Anterior cingulate cortex (tissue), 58 donors: ENCODE measurements at places on chromosomes 3 and 15.

DNA sequence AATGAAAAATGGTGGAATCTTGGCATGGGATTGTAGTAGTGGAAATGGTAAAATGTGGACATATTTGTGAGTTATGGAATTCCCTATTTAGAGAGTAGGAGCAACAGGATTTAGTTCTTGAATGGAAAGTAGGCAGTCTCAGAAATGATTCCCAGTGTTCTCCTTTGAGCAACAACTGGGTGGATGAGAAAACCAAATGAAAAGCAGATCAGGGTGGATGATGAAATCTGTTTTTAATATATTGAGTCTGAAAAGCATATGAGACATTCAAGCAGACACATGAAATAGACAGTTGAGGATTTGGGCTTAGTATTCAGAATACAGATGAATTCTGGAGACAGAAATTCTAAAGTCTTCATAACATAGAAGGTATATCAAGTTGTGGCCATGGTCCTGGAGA lies 451.3 kb downstream of the LPP start:
- no peak for DNase-seq

DNA sequence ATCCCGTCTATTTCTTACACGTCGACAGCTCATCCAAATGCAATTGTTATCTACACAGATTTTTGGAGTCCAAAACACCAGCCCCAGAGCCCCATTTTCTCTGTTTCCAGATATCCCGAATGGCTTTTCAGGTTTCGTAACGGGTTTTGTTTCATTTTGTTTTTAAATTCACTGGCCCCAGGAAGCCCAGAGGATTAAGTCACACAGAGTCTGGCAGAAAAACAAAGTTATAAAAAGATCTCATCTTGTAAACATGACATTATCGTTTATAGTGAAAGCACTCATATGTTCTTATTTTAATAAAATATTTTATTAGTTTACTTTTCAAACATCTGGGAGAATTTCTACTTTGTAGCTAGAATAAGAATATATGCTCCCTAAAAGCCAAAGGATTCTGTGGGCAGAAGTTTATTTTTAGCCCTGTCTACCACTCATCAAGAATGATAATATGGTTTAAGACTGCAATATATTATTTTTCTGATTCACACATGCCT lies 149.3 kb upstream of the SLC2A2 start:
- DNase-seq = no peak

DNA sequence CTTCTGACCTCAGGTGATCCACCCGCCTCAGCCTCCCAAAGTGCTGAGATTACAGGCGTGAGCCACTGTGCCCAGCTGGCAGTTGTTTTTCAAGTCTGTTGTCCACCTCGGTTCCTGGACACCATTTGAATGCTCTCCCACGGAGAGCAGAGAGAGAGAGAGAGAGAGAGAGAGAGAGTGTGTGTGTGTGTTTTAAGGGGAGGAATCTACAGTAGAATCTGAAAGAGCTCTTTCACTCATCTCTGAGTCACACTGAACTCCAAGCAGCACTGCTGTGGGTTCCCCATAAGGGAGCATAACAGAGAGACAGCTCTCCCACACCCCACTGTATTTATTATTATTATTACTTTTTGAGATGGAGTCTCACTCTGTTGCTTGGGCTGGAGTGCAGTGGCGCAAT lies 156.6 kb downstream of the RPLP1 start:
- DNase-seq = no peak

DNA sequence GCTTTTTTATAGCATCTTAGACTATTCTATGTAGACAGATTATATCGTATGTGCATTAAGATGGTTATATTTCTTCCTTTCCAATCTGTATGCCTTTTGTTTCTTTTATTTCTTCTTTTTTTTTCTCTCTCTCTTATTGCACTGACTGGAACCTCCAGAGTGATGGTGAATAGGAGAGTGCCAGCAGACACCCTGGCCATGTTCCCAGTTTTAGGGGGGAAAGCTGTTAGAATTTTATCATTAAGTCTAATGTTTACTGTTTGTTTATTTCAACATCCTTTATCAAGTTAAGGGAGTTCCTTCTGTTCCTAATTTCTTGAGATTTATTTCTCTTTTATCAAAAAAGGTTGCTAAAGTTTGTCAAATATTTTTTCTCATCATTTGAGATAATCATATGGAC lies 116.6 kb upstream of the LRTM1 start:
- DNase-seq = no peak

DNA sequence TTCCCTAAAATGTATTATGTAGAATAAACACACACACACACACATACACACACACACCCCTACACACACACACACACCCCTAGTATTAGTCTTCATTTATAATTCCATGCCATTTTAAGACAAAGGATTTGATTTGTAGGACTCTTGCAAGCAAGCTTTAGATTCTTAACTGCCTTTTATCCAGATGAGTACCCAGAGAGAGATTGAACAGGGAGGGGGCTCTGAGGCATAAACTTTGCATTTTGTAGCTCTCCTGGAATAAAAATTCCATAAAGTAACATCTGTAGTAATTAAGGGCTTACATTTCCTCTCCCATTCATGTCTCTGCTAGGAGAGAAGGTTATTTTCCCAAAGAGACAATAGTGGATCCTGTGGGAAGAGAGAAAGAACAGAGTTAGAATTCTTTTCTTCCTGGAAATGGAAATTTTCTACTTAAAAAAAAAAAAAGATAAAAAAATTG lies 479.4 kb downstream of the RBMS3 start:
- DNase-seq = no peak

DNA sequence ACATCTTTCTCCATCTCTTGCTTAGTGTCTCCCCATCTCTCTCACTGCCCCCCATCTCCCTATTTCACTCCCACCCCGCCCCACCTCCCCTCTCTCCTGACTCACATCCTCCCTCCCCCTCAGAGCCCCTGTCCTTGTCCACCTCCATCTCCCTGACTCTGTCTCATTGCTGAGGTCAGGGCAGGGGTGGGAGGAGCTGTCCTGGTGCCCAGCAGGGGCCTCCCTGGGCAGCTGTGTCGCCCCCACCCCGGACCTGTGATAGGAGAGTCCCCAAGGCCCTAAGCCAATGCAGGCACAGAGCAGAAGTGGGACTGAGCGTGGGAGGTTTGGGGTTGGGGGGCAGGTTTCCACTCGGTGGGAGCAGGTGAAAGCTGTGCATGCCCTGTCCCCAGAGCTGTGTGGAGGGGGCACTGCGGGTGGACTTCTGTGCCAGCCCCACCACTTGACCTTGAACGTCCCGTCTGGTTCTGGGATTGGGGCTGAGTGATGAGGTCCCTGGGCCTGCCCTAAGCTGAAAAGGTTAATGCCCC lies 210.8 kb downstream of the TBC1D2B start:
- DNase-seq = no peak

GRCh38 chr15:66163553-66163952 lies 90.0 kb downstream of the MEGF11 start:
- no peak for DNase-seq

- no peak for DNase-seq
Observed at GRCh38 chr3:30596152-30596551, 10.2 kb upstream of the TGFBR2 start.

GRCh38 chr3:177928172-177928873 lies 607.9 kb upstream of the KCNMB2 start:
- no peak for DNase-seq

- no peak for DNase-seq
Observed at GRCh38 chr15:71883447-71883846, 73.1 kb downstream of the NR2E3 start.

GRCh38 chr3:16932877-16933276 lies 48.1 kb downstream of the PLCL2 start:
- no peak for DNase-seq

GRCh38 chr3:8152821-8153418 lies 348.7 kb upstream of the LMCD1 start:
- no peak for DNase-seq

DNA sequence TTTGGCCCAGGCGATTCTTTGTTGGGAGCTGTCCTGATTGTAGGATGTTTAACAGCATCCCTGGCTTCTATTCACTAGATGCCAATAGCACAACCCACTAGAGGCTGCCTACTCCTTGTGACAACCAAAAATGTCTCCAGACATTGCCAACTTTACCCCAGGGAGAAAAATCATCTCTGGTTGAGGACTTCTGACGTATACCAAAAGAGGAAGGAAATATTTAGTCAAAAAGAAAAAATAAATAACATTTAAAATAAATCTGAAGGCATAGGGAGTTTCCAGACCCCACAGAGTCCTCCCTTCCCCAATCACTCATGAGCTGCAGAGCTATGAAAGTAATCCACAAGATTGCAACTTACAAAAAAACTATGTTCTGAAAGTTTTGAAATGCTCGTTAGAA lies 61.0 kb downstream of the MECOM start:
- DNase-seq = no peak

DNA sequence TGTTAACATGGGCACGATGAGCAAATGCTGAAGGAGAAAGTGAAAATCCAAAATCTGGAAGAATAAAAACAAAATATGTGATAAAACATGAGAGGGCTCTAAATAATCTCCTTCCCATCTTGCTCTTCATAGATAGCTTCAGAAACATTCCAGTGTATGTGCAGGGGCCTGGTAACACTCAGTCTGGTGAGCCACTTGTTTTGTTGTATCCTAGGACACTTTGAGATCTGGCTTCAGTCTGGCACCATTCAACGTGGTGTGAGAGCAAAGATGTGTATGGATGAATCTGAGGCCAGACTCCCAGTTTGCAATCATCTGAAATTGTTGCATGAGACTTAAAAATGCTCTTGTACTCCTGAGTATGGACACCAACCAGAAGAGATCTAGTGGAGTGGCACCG lies 337.2 kb upstream of the ZNF385D start:
- DNase-seq = no peak

DNA sequence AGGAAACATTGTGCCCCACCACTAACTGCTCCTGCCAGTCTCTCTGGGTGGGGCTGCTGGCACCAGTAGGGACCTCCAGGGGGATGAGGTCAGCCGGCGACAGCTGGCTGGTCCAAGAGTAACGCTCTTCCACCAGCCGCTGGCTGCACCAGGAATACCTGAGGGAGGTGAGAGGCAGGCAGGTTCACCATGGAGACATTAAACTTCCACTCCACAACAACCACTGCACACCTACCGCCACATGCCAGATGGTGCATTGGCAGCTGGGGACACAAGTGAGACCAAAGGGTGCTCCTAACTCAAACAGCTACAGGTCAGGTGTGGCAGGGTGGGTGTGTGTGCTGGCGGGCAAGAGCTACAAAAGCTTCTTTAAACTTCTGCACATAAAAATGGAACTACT lies 4.5 kb downstream of the POLG start:
- no peak for DNase-seq

GRCh38 chr3:37680401-37680800 lies 181.3 kb upstream of the CTDSPL start:
- no peak for DNase-seq
